Kidney glomerular epithelial cell (primary cell): ENCODE measurements at places on chromosomes 16 and 17.
A peak's percentile ranks its signal among the peaks of the same experiment; 100 is the strongest.

- DNase-seq, result no peak
These were observed 222.6 kb downstream of the SHISA9 start for GRCh38 chr16:13123991-13124390.

GRCh38 chr16:566475-567372 lies at the start of gene NHLRC4:
Gene NHLRC4 (plus strand): TSS chr16:567005. CDS start chr16:568048, 1,043 bp downstream.
- DNase-seq, result peak; percentile 17

DNA sequence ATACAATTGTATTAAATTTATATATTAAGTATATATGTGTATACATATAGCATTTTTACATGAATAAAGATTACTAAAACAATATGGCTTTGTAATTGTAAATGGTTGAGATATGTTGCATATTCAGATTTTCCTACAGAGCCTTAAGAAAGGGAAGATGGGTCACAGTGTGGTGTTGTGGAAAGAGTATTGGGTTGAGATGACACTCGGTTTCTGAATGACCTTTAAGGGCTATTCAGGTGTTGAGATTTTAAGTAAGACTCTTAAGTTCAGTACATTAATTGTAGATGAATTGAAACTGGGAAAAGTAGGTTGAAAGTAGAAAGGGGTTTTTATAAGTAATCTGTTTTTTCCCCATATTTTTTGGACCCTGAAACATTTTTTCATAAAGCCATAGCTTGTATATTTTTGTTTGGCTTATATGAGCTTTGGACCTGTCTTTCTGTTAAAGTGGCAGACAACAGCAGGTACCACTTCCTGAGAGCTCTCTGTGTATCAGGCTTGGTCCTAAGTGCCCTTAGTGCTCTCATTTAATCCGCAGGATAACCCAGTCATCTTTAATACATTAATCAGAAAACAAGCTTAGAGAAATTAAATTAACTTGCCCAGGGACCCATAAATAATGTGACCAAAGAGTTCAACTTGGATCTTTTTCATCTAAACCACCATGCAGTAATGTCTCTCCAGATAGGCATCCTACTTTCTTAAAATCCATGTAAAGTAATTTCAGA lies 48.5 kb upstream of the MRC2 start:
- DNase-seq, result no peak

DNA sequence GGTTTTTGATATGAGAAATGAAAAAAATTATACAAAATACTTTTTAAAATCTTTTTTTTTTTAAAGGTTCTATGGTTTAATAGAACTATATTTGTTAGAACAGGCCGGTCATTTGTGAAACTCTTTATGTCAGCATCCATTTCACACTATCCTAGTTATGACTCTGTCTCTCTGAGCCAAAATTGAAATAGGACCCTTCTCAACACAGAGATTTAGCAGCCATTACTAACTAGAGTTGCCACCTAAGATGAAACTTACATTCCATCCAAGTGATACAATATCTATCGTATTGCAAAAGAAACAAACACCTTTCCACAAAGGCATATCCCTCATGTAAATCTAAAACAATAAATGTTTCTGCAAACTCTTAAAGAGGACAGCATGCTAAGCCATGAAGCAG lies 249.8 kb downstream of the CDH11 start:
- DNase-seq, result no peak

GRCh38 chr16:66656547-66656946 lies 40.0 kb downstream of the CMTM4 start:
- peak; percentile 30 for DNase-seq

GRCh38 chr17:70636517-70637133 lies 467.3 kb downstream of the KCNJ2 start:
- DNase-seq, result peak; percentile 37

- DNase-seq, result no peak
These were observed 65.7 kb upstream of the LYRM9 start for GRCh38 chr17:27958708-27959381.

DNA sequence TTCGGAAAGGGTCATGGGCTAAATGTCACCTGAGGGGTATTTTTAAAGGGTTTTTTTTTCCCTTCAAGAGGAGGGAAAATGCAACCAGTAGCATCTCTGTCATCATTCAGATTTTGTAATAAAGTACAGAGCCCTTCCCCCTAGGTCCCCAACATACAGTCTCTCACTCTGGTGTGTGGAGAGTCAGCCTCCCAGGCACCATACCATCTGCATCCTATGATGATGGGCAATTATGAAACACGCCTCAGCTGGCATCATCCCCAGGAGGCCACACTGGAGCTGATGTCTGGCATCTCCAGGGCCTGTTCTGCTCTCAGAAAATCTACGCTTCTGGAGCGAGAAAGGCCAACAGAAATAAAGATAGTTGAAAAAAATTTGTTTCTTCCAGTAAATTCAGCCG lies 32.0 kb downstream of the TBX4 start:
- DNase-seq, result no peak

GRCh38 chr16:16096858-16097213 lies 126.5 kb downstream of the ABCC6 start:
- DNase-seq, result no peak

DNA sequence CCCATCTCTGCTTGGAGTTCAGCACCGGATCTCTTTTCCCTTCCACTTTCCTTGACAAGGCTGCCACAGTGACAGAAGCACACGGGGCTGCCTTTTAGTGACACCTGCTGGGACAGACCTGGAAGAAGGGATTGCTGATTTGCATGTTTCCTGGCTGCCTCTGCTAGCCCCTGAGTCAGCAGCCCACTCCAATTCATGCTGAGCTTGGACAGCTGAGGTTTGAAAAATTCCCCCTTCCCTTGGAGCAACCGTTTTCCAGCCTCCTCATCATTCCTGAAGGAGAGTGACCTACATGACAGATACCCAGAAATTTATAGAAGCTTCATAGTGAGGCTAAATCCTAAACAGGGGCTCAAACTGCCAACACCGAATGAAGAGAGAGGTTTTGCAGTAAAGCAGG lies 18.8 kb upstream of the RBL2 start:
- DNase-seq, result peak; percentile 18

DNA sequence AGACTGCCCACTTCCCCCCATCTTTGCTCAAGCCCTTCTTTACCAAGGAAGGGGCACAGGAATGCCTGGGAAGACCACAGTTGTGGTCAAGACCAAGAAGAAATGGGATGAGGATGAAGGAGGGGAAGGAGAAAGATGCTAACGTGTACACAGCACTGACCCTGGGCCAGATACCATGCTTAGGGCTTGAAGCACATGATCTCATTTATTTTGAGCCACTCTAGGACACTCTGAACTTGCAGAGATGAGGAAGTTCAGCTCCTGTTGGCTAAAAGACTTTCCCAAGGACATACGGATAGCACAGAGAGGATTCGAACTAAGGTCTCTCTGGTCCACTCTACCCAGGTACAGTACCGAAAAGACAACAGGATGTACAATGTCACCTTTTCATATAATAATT lies 42.6 kb downstream of the PIK3R5 start:
- no peak for DNase-seq

DNA sequence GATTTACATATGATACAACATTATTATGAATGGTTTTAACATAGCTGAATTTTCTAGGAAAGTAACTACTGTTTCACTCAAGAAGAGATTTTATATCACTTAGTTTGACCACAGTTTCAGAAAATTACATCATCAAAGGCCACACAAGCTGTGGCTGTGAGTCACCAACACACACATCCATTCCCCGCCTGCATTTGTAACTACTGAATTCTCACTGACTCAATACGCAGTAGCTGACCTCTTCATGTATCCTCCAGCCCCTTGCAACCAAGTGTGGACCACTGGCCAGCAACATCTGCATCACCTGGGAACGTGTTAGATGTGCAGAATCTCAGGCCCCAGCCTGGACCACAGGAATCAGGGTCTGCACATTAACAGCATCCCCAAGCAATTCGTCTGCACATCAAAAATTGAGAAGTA lies 197.6 kb downstream of the XYLT1 start:
- DNase-seq, result peak; percentile 41

DNA sequence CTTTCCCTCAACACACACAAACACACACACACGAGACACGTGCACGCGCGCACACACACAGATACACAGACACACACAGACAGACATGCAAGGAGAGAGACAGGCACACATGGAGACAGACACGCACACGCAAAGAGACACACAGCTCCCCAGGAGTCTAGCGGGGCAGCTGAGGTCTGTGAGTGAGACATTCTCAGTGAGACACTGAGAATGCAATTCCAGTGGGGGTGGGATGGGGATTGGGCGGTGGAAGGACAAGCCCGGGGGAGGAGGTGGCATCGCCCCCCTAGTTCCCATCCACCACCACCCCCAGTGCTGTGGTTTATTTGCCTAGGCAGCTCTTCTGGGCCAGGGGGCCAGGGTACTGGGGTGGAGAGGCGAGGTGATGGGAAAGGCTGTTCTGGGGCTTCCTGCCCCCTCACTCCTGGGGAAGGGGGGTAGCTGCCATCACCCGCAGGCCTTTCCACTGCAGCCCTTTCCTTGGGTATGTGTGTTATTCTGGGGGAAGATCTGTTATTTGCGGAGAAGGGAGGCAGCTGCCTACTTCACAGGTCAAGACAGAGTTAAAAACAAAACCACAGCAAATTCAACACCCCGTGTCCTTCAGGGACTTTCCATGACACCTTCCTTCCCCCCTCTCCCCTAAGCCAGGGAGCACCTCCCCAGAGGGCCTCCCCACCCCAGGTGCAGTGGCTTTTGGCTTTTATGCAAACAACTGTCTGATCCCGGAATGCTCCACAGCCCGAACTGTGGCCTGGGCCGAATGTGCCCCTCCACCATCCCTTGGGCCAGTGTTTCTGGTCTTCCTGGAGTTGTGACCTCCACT lies 18.0 kb downstream of the GRB7 start:
- DNase-seq, result no peak

- no peak for DNase-seq
These were observed 76.4 kb downstream of the WWP2 start for GRCh38 chr16:69838489-69838888.

DNA sequence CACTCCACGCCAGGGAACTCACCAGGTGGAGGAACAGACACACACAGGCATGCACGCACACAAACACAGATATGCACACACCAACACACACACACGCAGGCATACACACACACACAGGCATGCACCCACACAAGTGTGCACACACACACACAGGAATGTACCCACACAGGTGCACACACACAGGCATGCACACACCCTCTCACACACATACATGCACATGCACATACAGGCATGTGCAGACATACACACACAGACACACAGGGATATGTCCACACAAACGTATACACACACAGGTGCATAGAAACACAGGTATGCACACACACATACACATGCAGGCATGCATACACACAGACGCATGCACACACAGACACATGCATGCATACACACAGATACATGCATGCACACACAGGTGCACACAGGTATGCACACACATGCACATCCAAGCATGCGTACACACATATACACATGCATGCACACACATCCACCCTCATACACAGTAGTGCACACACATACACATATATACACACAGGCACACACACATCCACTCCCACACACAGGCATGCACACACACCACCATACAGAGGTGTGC lies 39.2 kb downstream of the COTL1 start:
- no peak for DNase-seq

- DNase-seq, result no peak
These were observed 6.2 kb downstream of the CBX4 start for GRCh38 chr17:79833110-79833450.

- no peak for DNase-seq
These were observed 34.9 kb downstream of the SMARCE1 start for GRCh38 chr17:40612599-40613244.

DNA sequence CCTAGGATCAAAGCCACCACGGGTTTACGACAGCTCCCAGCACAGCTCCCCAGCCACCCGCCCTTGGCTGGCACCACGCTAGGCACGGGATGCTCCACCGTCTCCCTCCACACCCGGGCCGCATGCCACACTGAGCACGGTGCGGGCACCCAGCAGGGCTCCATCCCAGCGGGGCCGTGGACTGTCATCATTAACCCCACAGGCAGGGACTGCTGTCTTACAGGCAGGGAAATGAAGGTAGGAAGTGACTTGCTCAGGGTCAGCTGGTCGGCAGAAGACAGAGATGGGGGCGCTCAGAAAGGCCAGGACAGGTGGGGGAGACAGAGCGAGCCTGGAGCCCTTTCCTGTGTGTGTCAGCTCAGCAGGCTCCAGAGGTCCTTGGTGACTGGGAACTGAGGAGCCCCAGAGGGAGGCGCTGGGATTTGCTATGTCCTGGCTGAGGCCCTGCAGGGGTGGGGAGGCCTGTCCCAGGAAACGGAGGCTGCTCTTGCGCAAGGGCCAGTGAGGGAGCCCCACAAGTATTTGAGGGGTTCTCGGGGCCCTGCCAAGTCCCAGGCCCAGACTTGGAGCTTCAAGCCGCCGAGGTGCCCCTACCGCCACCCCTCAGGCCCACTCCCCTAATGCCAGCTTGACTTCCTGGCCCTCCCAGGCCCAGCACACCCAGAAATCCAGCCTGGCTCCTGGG lies 3.2 kb downstream of the UBALD1 start:
- no peak for DNase-seq

- DNase-seq, result peak; percentile 84
These were observed 23.2 kb downstream of the MAP3K14 start for GRCh38 chr17:45293413-45294211.

GRCh38 chr16:69831212-69832123 lies 69.3 kb downstream of the WWP2 start:
- DNase-seq, result peak; percentile 87

GRCh38 chr17:3851461-3852100 lies 5.5 kb upstream of the NCBP3 start:
- DNase-seq, result no peak

- no peak for DNase-seq
These were observed 74.5 kb downstream of the KATNIP start for GRCh38 chr16:27624154-27625049.

GRCh38 chr17:82880620-82881323 lies 41.0 kb upstream of the ZNF750 start:
- DNase-seq, result no peak

GRCh38 chr16:28845293-28845692 lies 855 bp downstream of the TUFM start:
- no peak for DNase-seq

- DNase-seq, result peak; percentile 25
These were observed 219.2 kb downstream of the RBFOX3 start for GRCh38 chr17:79391376-79392233.
